Kidney glomerular epithelial cell (primary cell): ENCODE measurements at places on chromosomes 3 and 15.
A peak's percentile ranks its signal among the peaks of the same experiment; 100 is the strongest.

DNA sequence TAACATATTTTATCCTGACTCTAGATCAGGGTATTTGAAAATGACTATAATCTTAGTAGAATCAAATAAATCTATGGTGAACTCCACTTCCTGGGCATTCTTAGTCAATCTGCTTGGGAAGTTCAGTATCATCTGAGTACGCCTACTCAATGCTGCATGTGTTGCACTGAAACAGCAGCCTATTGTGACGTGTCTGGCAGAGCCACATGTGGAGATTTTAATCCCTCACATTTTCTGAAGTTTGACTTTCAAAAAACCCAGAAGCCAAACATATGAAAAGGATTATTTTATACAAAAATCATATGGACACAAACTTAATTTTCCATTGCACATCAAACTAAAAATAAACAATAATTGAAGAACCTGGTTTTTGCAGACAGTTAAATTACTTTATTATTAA is 798.3 kb downstream of the ROBO1 start:
- DNase-seq: no peak

DNA sequence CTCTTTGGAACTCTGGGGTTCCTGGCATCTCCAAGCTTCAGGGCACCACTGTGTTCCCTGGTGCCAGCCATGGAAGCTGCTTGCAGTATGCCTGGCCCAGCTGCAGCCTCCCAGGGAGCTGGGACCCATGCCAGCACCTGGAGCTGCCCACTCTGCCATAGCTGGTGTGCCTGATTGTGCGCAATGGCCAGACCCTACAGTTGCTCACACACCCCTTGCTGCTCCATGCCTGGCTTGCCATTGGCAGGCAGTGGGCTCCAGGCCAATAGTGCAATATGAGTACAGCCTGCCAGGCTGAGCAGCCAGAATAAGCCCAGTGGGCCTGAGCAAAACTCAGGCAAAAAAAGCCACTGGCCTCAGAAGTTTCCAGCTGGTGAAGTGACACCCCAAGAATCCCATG is 43.8 kb upstream of the LRRFIP2 start:
- DNase-seq: no peak

DNA sequence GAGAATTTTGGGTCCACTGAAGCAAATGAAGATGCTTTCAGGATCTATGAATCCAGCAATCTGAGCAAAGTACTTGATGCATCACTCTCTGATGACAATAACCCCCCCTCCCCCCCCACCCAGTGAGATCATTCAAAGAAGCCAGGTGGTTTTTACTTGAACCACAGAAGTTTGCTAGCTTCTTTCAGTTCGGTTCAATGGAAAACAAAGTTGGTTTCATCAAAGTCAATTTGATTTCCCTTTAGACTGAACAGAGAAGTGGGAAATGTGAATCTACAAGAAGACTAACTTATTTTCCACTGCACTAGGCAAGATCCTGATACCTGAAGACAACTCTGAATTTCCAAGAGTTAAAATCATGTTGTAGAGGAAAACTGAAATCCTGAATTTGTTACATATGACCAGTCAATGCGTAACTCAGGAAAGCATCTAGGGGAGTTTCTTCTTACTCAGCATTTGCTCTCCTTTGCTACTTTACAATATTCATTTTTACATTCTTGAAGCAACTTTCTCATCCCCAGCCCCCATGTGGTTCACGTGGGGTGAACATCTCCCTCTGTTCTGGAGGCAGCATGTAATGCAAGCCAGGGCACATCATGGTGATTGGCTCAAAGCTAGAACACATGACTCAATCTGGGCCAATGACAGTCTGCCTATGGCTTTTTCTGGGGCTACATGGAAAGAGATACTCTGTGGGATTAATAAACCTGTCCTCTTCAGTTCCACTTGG is 572.6 kb downstream of the FOXP1 start:
- peak; percentile 18 for DNase-seq

DNA sequence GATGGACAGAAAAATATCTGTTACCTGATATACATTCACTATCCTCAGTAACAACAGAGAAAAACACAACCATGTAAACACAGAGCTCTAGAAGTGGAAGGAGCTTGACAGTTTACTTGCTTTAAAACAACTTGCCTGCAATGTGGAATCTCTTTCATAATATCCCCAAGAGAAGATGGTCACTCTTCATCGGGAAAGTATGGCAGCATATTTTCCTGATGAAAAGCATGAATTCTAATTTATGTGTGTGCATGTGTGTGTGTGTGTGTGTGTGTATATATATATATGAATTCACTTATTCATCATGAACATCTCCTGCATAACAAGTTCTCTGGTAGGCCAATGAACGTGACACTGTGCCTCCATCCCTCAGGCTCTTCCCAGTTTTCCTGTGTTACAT is 81.2 kb downstream of the EFL1 start:
- DNase-seq: no peak

DNA sequence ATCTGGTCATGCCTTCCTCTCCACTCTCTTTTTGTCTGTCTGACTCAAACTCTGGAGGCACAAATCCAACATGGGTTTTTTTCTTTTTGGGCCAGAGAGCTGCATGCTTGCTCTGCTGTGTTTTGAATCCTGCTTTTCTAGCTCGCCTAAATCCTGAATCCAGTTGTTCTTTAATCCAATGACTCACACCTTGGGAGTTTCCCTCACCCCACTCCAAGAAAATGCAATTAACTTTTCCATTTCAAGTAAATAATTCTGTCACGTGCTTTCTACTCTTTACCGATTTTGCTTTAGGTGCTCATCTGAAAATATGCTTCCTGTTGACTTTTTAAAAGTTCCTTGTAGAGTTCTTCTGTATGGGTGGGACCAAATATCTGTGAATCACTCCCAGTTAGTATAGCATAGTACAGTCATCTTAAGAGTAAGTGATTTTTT is 47.6 kb downstream of the SLMAP start:
- DNase-seq: peak; percentile 96

DNA sequence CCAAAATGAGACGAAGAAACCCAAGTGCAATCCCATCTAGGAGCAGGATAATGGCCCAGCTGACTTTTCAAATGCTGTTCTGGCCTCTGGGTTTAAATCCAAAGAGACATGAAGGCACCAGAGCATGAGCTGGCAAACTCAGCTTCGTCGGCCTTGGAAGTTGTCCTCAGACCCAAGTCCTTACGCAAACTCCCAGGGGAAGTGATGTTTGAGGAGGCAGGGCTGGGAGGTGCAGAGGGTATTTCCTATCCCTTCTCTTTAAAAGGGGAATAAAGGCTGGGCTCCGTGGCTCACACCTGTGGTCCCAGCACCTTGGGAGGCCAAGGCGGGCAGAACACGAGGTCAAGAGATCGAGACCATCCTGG is 68.9 kb upstream of the HERC1 start:
- DNase-seq: no peak

DNA sequence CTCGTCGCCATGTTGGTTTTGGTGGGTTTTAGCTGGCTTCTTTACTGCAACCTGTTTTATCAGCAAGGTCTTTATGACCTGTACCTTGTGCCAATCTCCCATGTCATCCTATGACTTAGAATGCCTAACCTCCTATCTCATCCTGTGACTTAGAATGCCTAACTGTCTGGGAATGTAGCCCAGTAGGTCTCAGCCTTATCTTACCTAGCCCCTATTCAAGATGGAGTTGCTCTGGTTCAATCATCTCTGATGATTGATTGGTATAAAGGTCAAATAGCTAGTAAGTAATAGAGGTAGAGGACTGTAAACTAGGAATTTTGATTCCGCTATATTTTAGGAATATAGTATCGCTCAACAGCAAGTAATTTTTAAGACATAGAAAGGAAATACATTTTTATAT is 1.3 kb upstream of the ACKR2 start:
- DNase-seq: no peak

DNA sequence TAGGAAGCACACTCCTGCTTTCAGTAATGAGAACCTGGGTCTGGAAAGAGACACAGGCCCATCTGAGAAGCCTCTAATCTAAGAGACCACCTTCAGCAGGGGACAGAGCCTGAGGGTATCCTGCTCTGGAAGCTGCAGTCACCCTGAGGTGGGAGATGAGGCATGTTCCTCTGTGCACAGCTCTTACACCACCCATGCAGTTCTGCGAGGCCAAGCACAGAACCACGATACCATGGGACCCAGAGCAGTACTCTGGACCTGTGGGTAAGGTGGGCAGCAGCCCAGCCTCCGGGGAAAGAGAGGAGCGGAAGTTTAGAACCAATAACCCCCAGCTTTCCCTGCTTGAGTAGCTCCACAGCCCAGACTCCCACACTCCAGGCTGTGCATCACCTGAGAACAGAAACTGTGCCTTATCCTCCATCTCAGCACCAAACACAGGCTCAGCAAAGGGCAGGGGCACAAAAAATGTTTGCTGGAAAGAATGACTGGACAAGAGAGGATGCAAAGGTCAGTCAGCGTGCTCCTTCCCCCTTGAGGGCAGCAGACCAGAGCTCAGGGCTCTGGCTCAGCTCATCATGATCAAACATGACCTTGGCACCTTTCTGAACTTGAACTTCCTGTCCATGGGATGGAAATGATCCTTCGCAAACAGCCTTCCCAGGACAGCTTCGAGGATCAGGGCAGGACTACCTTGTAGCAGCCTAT is 43.1 kb downstream of the RBPMS2 start:
- no peak for DNase-seq

- peak; percentile 47 for DNase-seq
Measured at GRCh38 chr3:101574388-101575112, 570 bp downstream of the PCNP start.

DNA sequence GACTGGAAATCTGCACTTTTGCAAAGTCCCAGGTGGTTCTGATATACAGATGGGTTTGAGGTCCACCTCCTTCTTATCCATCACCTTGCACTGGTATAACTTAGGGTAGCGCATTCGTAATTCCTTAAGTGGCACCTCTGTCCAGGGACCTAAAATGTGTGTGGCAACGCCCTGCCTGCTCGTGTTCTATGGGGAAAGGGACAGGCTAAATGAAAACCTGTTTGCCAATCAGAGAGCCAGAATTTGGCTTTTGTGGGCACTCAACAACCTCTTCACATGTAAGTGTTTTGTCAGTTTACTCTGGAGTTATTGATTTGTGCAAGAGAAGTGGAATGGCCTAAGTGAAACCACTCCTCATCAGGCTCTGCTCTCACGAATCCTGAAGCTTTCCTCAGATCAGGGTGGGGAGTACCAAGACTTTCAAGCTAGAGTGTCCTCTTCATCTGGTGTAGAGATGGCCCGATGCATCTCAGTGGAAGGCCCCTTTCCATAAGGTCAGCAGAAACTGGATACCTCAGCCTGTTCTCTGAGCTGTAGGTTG is 138.3 kb downstream of the ALDH1A2 start:
- DNase-seq: no peak

- DNase-seq: no peak
Measured at GRCh38 chr3:110816008-110816407, 255.6 kb upstream of the NECTIN3 start.

GRCh38 chr3:63993653-63994079 is 29.6 kb downstream of the PSMD6 start:
- peak; percentile 81 for DNase-seq
